ENCODE measurements at places on chromosomes 7 and 10.

GRCh38 chr10:91829268-91829667 is 31.0 kb downstream of the TNKS2 start:
- no peak for DNase-seq

- DNase-seq = no peak
Observed at GRCh38 chr7:159078193-159078910, 66.3 kb downstream of the VIPR2 start.

DNA sequence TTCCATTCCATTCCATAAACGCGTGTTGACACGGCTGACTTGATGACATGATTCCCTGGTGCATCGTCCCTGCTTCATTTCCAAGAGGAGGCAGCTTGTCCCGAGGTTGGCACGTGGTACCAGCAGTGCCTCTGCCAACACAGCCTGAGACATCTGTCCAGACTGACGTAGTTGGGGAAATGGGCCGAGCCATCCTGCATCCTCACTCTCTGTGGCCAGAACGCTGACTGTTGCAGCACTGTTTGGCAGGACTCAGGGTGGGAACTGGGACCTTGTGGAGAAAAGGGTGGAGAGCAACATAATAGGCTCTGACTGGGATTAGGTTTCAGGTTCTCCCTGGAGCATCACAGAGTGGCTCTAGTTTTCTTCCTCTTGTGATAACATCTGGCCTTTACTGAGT is 118.6 kb upstream of the BTBD16 start:
- no peak for DNase-seq

DNA sequence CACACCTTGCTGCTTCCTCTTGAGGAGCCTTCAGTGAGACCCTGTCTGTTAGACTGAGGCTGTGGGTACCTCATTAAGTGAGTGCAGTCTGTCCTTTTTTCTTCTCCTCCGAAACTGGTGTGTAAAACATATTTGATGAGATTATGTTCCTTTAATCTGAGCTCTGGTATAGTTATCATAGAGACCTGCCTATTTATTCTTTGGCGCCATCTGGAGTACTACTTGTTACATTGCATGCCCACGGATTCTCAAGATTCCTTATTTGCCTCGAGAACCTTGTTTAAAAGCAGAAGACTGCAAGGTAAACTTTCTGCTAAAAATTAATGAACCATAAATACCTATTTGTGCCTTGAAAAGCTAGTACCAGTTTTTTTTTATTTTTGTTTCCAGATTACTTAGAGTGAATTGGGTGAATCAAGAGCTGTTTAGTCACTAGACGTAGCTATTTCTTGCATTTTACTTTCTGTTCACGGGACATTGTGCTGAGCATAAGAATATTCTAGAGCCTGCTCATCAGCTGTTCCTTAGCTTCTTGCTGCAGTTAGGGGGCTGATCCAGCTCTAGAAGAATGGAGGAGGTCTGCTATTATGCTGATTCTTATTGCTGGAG is 16.9 kb upstream of the STMP1 start:
- no peak for DNase-seq

- no peak for DNase-seq
Observed at GRCh38 chr7:149381245-149381644, 79.6 kb downstream of the ZNF777 start.

GRCh38 chr10:73922864-73923133 is 11.9 kb downstream of the PLAU start:
- no peak for DNase-seq

GRCh38 chr7:50556247-50556991 is 8.8 kb downstream of the DDC start:
- no peak for DNase-seq

- DNase-seq = no peak
Observed at GRCh38 chr7:49892481-49892880, 119.0 kb downstream of the VWC2 start.

Measured in NCI-H1048 (cell line).